ELF-1 (cell line): ENCODE measurements at places on chromosomes 3 and 15.
A peak's percentile ranks its signal among the peaks of the same experiment; 100 is the strongest.

- peak; percentile 63 for DNase-seq
These were observed 208.3 kb downstream of the TJP1 start for GRCh38 chr15:29613951-29614382.

DNA sequence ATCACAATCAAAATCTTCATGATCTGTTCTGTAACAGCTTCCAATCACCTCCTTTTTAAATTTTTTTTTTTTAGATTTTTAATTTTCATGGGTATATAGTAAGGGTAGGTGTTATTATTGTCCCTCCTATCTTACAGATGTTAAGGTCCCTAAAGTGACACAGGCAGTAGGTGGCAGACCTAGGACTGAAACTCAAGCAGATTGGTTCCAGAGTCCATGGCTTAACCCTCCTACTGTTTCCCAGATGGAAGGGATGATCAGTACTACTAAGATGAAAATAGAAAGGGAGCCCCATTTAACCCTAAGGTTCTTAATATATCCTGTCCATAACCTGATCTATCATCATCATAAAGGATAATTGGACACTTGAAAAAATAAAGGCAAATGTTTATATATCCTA is 57.1 kb downstream of the CHAC1 start:
- no peak for DNase-seq

- peak; percentile 92 for DNase-seq
These were observed 219.9 kb upstream of the IGF1R start for GRCh38 chr15:98428253-98428989.

DNA sequence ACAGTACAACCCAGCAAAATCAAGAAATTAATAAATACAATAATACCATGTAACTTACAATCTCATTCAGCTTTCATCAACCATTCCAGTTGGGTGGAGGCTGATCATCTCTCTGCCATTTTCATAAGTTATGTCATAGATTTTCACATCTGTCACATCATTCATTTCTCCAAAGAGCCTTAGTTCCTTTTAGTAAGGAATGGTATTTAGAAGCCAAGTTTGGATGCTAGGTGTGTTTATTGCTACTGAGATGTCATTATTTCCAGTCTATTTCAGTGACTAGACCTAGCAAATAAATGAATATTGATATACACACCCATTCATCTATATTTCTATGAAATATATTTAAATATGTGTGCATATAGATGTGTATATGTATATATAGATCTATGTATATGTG is 2.7 kb upstream of the UBL7 start:
- no peak for DNase-seq

DNA sequence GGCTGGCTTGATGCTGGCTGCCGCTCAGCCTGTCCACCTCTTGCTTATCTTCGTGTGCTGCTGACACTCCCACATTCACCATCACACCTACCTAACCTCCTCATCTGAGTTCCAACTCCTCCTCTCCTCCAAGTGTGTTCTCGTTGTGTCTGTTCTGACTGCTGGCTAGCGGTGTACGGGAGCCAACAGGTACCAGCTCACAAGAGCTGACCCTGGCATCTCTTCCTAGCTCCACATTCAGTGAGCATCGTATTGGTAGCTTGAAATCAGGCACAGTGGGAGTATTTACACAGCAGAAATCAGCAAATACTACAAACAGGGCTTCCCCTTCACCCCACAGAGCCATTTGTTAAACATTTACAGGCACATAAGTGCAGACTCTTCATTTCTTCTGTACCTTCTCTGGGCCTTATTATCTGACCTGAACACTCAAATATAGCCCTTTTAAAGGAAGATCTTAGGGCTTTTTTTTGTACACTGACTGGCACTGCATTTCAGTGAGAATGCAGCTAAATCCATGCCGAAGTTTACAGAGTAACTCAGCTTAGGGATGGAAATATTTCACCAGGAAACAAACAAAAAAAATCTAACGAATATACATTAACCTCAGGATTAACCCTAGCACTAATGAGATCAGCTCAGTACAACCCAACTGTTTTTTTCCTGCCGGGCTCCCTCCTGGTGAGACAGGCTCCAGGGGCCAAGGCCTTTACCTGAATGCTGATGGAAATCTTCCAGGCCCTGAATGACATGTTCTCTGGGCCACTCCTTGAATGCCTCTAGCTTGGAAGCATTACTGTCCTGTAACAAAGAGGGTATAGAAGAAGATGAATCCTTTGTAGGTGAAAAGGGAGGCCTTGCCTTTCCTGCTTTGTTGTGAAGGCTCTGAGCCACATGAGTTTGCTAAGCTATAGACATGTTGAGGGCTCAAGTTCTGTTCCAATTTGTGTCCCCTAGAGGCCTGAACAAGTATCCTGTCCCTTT is 150.5 kb upstream of the LPP start:
- DNase-seq: peak; percentile 47

- DNase-seq: no peak
These were observed 154.9 kb downstream of the KLHL25 start for GRCh38 chr15:85639752-85640381.

GRCh38 chr3:138051947-138052802 is 42.2 kb downstream of the CLDN18 start:
- DNase-seq: peak; percentile 59

GRCh38 chr3:78204977-78205376 is 1165.1 kb downstream of the ROBO2 start:
- DNase-seq: peak; percentile 30

- peak; percentile 97 for DNase-seq
These were observed 11.0 kb downstream of the ETV5 start for GRCh38 chr3:186097663-186098451.

- DNase-seq: no peak
These were observed 15.8 kb upstream of the SLC27A2 start for GRCh38 chr15:50166216-50166615.

GRCh38 chr3:190566043-190566933 is 52.4 kb downstream of the IL1RAP start:
- DNase-seq: peak; percentile 72

DNA sequence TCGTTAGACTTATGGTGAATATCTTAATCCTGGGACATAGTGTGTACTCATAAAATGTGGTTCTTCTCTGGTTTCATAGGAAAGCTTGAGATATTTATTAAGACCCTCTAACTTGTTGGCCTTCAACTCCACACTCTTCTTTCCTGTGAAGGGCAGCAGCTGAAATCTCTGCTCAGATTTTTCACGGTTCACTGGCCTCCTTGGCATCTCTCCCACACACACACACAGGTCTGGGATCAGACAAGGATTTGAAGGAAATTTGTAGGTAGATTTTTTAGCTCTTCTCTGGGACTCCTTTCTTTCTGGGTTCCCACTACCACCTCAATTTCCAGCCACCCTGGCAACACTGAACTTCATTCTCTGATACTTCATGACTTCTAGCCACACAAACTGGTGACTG is 70.2 kb downstream of the MYRIP start:
- no peak for DNase-seq
